ENCODE measurements at places on chromosomes 7 and 10. TPM values are rescaled to one million over a fixed set of nuclear protein-coding genes. Genes with fewer than 3 reads are reported as not detected.

Gene IFIT1
- 17.1 TPM for total RNA-seq

Gene TMEM236
- 0.23 TPM for total RNA-seq

Gene HOXA1
- total RNA-seq: not detected

Gene PHKG1
- 7.2 TPM for total RNA-seq

Gene ABCC2
- total RNA-seq: 1.6 TPM

Gene CPED1
- 4.4 TPM for total RNA-seq

Gene MOGAT3
- not detected for total RNA-seq

Gene CCL26
- not detected for total RNA-seq

Gene ELFN1
- total RNA-seq: 11.3 TPM

Gene ZNF853
- 28.8 TPM for total RNA-seq

Gene CFAP43
- 27.7 TPM for total RNA-seq

Gene TBX20
- total RNA-seq: not detected

Gene TDRD1
- total RNA-seq: 1.4 TPM

Gene MYH16
- total RNA-seq: not detected

Gene INHBA
- 12.7 TPM for total RNA-seq

Gene TMEM273
- total RNA-seq: 2.1 TPM

Gene CYP2C19
- not detected for total RNA-seq

Gene PTPRZ1
- total RNA-seq: 319 TPM

Gene SORCS1
- 30.2 TPM for total RNA-seq

Gene SLC18A3
- 2.8 TPM for total RNA-seq

Gene PDLIM1
- 2.1 TPM for total RNA-seq

Gene HMX2
- total RNA-seq: 0.92 TPM

Gene TAS2R5
- 1.8 TPM for total RNA-seq

Gene GNG11
- 6.5 TPM for total RNA-seq

Gene HECTD2
- total RNA-seq: 53.7 TPM

Gene C10orf105
- 2.1 TPM for total RNA-seq

Gene TRIM4
- 12.5 TPM for total RNA-seq

Gene CLRN3
- total RNA-seq: not detected

Gene WDR86
- total RNA-seq: 21.2 TPM

Gene SPDYE11
- not detected for total RNA-seq

Gene TMEM196
- total RNA-seq: 28.6 TPM

Gene CFAP70
- total RNA-seq: 6.0 TPM

Gene SHH
- total RNA-seq: 8.5 TPM

Gene TAF3
- total RNA-seq: 4.2 TPM

Gene KLF14
- total RNA-seq: 0.23 TPM

Gene TFR2
- 9.2 TPM for total RNA-seq

Gene MMD2
- total RNA-seq: 8.5 TPM

Gene RRP12
- 12.7 TPM for total RNA-seq

Gene NAT16
- total RNA-seq: 2.1 TPM

Gene NEBL
- total RNA-seq: 66.4 TPM

Gene WEE2
- 0.23 TPM for total RNA-seq

Gene GNAT3
- not detected for total RNA-seq

Gene MNX1
- total RNA-seq: not detected

Gene CPA1
- not detected for total RNA-seq

Gene OR2A1
- not detected for total RNA-seq

Gene IL6
- total RNA-seq: not detected

Gene GIMAP8
- total RNA-seq: 2.8 TPM

Gene MMP21
- 0.46 TPM for total RNA-seq

Data from diencephalon (tissue), 1 donor.